Activated CD4-positive, alpha-beta T cell treated with anti-CD3 and anti-CD28 coated beads, Interleukin-2, amount 50 U/mL, for 1 hour (primary cell): ENCODE measurements at places on chromosomes 4 and X.
A peak's percentile ranks its signal among the peaks of the same experiment; 100 is the strongest.

GRCh38 chr4:25162566-25162965, 2.3 kb upstream of the SEPSECS start:
- DNase-seq = no peak

DNA sequence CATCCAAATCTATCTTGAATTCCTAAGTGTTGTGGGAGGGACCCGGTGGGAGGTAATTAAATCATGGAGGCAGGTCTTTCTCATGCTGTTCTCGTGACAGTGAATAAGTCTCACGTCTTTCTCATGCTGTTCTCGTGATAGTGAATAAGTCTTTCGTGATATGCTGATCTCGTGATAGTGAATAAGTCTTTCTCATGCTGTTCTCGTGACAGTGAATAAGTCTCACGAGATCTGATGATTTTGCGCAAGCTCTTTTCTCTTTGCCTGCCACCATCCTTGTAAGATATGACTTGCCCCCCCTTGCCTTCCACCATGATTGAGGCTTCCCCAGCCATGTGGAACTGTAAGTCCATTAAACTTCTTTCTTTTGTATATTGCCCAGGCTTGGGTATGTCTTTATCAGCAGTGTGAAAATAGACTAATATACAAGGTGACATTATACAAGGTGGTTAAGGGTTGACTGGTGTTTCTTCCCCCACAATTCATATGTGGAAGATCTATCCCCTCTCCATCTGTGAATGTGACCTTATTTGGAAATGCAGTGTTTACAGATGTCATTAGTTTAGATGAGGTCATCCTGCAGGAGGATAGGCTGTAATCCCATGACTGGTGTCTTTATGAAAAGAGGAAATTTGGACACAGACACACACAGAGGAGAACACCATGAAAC, 27.6 kb downstream of the ARSD start:
- no peak for DNase-seq

DNA sequence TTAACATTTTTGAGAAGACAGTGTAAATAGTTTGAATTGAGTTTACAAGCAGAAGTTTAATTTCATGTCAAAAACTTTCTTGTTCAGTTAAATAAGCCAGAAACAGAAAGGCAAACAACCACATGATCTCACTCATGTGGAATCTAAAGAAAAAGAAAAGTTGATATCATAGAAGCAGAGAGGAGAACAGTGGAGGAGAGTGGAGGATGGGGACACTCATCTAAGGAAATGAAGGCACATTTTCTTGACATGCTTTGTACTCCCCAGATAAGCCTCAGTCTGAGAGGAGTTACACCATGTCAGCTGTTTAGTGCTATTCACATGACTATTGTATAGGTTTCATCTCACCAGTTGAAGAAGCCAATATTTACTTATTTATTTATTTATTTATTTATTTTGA, 13.5 kb downstream of the SNCA start:
- DNase-seq = no peak

GRCh38 chr4:125526420-125526819, 211.7 kb downstream of the FAT4 start:
- no peak for DNase-seq

DNA sequence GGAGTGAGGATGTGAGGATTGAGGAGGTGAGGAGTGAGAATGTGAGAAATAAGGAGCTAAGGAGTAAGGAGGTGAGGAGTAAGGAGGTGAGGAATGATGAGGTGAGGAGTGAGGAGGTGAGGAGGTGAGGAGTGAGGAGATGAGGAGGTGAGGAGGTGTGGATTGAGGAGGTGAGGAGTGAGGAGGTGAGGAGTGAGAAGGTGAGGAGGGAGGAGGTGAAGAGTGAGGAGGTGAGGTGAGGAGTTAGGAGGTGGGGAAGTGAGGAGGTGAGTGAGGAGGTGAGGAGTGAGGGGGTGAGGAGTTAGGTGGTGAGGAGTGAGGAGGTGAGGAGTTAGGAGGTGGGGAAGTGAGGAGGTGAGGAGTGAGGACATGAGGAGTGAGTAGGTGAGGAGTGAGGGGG, 74.8 kb upstream of the MXD4 start:
- DNase-seq = no peak

DNA sequence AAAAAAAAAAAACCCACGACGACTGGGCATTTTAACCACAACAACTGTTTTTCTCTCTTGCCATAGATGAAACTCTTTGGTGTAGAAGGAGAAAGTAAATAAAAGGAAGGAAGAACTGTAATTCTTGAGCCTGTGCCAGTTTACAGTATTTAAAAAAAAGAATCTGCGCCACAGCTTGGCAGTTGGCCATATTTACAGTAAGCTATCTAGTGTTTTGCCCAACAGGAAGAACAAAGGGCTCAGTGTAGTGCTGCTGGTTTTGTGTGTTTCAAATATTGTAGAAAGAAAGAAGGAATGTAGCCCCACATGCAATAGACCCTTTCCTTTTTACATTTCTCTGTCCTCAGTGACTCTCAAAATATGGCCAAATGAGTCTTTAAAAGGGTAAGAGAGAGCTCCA, 66.1 kb downstream of the NR3C2 start:
- peak; percentile 41 for DNase-seq

- DNase-seq = no peak
Observed at GRCh38 chr4:138565576-138565975, 323.4 kb upstream of the SLC7A11 start.

DNA sequence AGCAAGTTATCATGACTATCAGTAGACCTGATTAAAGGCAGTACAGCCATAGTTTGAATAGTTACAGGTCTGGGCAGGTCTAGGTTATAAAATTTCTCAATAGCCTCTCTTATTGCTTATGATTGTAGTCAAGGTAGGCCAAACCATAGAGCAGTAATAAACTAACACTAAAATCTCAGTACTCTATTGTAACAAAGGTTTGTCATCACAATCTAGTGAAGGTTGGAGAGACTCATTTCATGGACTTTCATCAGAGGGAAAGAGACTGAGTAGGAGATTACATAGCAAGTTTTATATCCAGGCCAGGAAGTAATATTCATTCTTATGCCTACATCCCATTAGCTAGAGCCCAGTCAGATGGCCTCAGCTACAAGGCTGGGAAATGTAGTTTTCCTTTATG, 141.0 kb downstream of the ASB9 start:
- no peak for DNase-seq

GRCh38 chr4:130147641-130148040, 1051.7 kb downstream of the C4orf33 start:
- DNase-seq = no peak

DNA sequence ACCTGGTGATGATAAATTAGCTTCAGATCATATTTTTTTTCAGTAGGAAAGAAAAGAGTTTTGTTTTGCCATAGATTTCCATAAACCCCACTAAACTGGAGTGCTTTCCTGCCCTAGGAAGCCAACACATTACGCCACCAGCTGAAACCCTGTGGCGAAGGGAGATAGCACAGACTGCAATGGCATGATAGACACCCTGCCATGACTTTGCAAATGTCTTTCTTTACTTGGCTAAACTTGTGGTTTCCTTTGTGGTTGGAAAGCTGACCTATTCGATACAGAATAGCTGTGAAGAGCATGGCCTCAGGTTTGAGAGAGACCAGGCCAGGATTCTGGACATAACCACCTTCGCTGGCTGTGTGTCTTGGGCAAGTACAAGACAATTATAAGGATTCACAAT, 19.1 kb downstream of the MFAP3L start:
- no peak for DNase-seq

DNA sequence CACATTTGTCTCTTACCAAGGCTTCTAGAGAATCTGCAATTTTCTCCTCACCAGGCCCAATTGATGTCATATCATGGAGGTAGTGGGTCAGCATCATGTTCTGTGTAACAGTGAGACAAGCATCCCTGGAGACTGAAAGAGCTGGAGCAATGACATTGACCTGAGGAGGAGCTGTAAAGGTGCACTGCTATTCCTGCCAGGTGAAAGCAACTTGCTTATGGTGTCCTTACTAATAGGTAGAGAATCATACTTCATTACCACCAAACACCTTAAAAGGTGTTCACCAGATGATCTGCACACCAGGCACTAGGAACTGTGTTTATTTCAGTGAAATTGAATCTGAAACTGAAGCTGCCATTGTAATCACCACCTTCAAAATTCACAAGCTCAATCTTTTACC, 188.7 kb downstream of the AFAP1 start:
- DNase-seq = no peak

- no peak for DNase-seq
Observed at GRCh38 chr4:24576276-24576675, 8.1 kb downstream of the DHX15 start.

DNA sequence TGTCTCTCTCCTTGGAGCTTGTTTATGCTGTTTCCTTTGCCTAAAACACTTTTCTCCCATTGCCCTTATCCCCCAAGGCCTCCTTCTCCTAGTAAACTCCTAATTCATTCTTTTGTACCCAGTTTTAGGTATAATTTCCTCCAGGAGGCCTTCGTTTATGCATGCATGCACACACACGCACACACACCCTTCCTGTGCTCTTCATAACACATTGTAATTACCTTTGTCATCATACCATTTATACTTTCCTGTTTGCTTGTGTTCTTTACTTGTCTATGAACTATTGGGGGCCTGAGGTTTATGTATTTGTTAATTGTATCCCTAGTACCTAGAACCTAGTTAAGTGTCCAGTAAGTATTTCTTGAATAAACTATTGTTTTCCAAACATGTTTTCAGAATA, 45.5 kb downstream of the XIAP start:
- DNase-seq = no peak

GRCh38 chr4:111228874-111229273, 606.0 kb upstream of the PITX2 start:
- DNase-seq = no peak

- no peak for DNase-seq
Observed at GRCh38 chr4:103098756-103099440, 736 bp downstream of the BDH2 start.

GRCh38 chrX:118348186-118348810, 2.4 kb downstream of the WDR44 start:
- no peak for DNase-seq

GRCh38 chr4:108943976-108944591, 181.2 kb upstream of the ETNPPL start:
- DNase-seq = no peak

- no peak for DNase-seq
Observed at GRCh38 chr4:10119773-10120172, 3.2 kb upstream of the WDR1 start.

GRCh38 chrX:124018023-124018422, 56.5 kb downstream of the STAG2 start:
- no peak for DNase-seq

- no peak for DNase-seq
Observed at GRCh38 chr4:83323136-83323535, 11.5 kb downstream of the HPSE start.

DNA sequence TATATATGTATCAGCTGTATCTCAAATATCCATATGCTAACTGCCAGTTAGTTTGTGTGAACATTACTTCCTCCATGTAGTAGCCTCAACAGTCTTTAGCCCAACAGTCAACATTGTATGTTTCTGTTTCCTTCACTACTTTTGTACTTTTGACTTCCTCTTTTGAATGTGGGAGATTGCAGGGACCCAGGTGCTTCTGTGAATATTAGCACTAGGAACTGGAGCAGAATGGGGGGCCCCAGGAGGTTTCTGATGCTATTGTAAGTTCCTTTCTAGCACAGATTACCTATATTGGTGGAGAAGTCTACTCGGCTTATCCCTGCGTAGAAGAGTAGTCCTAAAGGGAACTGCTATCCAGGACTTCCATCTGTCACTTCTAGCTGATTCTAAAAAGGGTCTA, 2.3 kb downstream of the PLAC8 start:
- no peak for DNase-seq

DNA sequence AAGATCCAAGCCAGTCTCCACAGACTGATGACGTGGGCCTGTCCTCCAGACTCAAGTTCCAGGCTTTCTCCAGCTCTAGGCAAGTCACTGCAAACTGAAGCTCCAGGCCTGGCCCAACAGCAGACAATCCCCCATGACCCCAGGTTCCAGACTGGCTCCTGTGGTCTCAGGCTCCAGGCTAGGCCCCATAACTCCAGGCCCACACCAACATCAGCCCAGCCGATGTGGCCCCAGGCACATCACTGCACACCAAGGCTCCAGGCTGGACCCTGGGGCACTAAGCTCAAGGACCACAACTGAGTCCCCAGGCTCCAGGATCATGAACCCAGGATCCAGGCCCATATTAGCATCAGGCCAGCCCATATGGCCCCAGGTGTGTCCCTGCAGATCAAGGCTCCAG, 143.6 kb downstream of the COX7B2 start:
- no peak for DNase-seq

DNA sequence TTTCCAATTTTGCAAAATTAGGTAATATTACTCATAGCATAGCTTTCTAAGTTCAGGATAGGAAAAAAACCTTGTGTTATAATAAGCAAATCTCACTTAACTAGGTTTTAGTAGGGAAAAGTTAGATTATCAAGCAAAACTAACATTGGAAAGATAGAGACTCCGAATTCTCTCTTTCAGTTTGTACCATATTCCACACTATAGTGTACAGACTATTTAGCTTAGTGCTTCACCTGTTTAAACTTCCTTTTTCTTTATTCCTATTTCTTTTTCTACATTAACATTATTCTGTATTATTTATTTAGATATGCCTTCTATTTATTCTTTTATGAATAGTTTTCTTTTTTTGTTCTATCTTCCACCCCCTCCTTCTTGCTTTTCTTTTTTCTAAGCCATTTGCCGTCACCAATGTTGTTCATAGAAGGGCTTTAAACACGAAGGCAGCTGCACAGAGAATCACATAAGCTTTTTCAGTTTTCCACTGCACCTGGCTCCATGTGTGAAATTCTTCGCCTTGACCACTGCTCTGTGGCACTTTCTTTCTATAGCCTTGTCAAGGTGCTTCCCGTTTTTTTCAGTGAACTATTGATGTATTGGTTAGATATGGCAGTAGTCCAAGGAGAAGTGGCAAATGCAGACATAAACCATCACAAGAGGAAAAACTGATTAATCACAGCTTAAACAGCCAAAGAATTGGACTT, 8.5 kb downstream of the PCDH10 start:
- DNase-seq = no peak

DNA sequence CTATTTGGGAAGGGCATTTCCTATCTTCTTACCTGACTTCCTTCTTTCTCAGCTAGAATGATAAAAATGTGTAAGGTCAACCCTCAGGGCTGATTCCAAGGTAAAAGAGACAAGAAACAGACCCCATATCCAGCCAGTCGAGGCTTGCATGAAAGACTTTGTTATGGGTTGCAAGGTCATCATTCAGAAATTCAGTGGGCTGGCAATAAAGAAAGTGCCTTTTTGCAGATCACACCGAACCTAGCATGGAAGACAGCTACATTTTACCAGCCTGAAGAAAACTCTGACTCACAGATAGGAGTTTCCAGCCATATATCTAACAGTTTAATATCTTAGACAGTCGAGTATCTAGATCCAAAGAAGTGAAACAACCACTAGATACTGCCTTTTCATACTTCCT, 87.4 kb downstream of the PDGFC start:
- DNase-seq = no peak

GRCh38 chr4:140450352-140450751, 22.9 kb upstream of the CLGN start:
- DNase-seq = no peak

DNA sequence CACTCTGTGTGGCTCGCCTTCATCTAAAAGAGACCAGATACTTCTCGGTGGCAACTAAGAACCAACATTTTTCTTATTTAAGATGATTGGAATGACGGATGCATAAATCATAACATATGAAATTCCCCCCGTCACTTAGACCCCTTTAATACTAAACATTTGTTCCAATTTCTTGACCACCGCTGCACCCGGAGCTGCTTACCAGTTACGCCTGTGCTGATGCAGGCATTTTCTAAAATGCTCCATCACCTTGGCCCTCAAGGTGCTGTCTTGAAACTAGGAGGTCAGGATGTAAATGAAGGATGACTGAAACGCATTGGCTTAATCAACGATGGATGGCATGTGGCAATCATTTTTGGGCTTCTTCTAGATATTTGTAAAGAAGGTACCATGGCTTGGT, 130.0 kb downstream of the CPZ start:
- DNase-seq = no peak
